ENCODE measurements at places on chromosomes 2 and 18. TPM values are rescaled to one million over a fixed set of nuclear protein-coding genes. Genes with fewer than 3 reads are reported as not detected.

The GRHL1 gene
- 25.5 TPM for total RNA-seq

The SULT1C4 gene
- total RNA-seq = not detected

GRCh38 chr2:1716441-1716840, 27.9 kb downstream of the PXDN start:
- DNase-seq = no peak

DNA sequence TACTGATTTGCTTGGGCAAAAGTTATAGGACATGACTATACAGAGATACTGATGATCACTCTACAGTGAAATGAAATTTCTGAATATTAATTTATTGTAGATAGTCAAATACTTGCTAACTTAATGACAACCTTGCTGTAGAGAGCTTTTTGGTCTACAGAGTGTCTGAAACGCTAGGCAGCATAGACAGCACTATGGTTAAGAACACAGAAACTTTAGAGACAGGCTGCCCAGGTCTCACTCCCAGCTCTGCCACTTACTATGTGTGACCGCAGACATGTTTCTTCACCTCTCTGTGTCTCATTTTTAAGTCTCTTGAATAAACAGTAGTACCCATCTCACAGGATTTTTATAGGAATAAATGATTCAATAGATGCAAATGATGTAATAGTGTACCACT, 247.0 kb downstream of the TCF4 start:
- no peak for DNase-seq

DNA sequence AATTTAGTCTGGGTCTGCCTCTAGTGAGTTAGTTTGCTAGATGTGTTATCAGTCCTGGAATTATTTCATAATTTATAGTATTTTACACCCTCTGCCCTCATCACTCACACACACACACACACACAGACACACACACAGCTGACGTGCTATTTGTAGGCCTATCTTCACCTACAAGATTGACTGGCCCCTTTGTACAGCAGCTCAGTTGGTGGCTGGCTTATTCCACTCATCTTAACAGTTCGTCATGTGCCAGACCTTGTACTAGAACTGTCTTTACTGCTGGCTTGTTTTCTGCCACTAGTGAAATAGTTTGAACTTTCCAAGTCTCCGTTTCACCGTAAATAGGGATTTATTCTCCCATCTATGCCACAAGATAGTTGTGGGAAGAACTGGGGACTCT, 21.3 kb downstream of the CENPO start:
- no peak for DNase-seq

DNA sequence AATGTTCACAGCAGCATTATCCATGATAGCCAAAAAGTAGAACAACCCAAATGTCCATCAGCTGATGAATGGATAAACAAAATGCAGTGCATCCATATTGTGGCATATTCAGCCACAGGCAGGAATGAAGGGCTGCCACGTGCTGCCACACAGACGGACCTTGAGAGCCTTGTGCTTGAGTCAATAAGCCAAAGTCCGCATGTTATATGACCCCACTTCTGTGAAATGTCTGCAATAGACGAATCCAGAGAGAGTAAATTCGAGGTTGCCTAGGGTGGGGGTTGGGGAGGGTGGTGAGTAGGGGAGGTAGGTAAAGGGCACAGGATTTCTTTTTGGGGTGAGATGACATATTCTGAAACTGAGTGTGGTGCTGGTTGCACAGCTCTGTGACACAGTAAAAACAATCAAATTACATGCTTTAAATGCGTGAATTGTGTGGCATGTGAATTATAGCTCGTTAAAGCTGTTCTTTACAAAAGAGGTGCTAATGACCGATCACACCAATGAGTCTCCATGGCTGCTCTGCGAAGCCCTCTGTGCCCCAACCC, 38.9 kb upstream of the LDLRAD4 start:
- no peak for DNase-seq

DNA sequence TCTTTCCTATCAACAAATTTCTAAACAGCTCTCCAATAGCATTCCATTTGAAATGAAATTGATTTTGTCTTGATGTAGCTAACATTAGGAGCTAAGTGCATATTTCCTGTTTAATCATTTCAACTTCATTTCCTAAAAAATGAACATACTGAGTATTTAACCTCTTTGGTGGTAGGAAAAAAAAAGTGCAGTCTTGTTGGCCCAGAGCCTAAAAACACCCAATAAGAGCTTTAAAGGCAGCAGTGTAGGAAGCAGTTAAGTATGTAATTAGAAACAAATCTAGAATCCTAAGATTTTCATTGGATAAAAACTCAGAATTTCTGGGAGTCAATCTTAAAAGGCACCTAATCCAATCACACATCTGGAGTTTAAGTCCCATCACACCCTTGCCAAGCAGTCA, 71.0 kb upstream of the RBMS1 start:
- DNase-seq = no peak
